WTC11 (cell line): ENCODE measurements at places on chromosomes 2 and 18. TPM values are rescaled to one million over a fixed set of nuclear protein-coding genes. Genes with fewer than 3 reads are reported as not detected.

The PCARE gene
- total RNA-seq = not detected in 3 replicates

The CFAP210 gene
- total RNA-seq = 0.20 to 0.60 TPM (median 0.25 TPM) in 3 replicates

The CACNB4 gene
- 4.7 to 7.2 TPM (median 6.9 TPM) in 3 replicates for total RNA-seq

The PHOSPHO2 gene
- total RNA-seq = 6.1 to 8.1 TPM (median 7.3 TPM) in 3 replicates

The SCG2 gene
- 0.07 to 0.23 TPM (median 0.11 TPM) in 3 replicates for total RNA-seq

The PREB gene
- total RNA-seq = 56.7 to 69.2 TPM (median 56.7 TPM) in 3 replicates

The BUB1 gene
- total RNA-seq = 115 to 118 TPM (median 116 TPM) in 3 replicates

The KLHL41 gene
- total RNA-seq = not detected in 3 replicates

The ASB18 gene
- total RNA-seq = not detected in 3 replicates

The SERPINB13 gene
- not detected in 3 replicates for total RNA-seq

DNA sequence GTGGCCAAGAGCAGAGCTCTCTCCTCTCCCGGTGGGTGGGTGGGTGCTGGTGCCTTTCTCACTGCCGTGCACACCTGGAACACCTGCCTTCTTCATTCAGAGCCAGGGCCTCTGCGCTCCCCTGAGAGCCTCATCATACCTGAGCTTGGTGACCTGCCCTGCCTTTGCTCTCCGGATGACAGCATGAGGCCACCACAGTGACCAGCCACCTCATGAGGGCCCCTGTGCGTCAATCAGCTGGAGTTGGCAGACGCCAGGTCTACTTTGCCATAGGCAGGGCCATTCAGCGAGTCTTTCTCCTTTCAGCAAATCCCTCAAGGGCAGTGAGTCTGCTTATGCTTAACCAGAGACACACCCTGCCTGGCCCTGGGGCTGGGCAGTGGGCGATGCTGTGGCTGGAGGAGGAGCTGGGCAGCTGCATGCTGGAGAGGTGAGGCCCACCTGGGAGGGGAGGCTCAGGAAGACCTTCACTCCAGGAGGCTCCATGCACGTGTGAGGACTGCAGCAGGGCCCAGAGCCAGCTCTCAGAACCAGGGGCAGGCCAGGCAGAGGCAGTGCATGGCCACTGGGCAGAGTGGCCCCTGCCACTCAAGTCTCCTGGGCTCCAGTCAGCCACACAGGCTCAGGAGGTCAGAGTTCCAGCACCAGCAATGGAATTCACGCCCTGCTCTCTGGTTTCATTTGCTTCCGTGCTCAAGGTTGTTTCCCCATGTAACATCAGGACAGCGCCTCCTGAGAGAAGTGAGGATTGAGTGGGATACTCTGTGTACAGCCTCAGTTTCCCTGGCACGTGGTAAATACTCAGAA, 417.5 kb upstream of the MYT1L start:
- no peak for DNase-seq

- no peak for DNase-seq
Measured at GRCh38 chr2:220628252-220628651, 943.9 kb downstream of the EPHA4 start.

DNA sequence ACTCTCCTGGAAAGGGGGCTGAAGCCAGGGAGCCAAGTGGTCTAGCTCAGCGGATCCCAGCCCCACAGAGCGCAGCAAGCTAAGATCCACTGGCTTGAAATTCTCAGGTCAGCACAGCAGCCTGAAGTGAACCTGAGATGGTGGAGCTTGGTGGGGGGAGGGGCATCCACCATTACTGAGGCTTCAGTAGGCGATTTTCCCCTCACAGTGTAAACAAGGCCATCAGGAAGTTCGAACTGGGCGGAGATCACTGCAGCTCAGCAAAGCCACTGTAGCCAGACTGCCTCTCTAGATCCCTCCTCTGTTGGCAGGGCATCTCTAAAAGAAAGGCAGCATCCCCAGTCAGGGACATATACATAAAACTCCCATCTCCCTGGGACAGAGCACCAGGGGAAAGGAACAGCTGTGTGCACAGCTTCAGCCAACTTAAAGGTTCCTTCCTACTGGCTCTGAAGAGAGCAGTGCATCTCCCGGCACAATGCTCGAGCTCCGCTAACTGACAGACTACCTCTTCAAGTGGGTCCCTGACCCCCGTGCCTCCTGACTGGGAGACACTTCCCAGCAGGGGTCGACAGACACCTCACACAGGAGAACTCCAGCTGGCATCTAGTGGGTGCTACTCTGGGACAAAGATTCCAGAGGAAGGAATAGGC, 282.3 kb upstream of the EPC2 start:
- DNase-seq = peak; percentile 33

- DNase-seq = no peak
Measured at GRCh38 chr18:76502551-76502950, 7.5 kb upstream of the ZNF516 start.

DNA sequence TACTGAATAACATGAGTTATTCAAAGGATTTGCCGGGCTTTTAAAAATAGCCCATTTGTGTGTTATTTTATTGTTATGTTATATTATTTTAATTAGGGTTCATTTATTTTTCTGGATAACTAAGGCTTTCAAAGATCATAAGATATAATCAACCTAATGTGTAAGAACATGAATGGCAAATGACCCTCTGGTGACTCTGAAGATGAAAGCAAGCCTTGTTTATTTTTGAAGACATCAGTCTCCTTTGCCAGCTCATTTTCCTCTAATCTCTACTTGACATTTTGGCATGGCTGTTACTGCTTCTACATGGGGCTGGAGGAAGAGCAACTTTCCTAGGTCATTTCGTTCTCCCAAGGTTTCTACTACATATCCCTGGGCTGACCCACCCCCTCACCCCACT, 10.6 kb downstream of the FAP start:
- no peak for DNase-seq

GRCh38 chr2:237529452-237530402, 36.6 kb upstream of the PRLH start:
- DNase-seq = no peak

- DNase-seq = no peak
Measured at GRCh38 chr2:71457923-71458322, 4.6 kb downstream of the DYSF start.

DNA sequence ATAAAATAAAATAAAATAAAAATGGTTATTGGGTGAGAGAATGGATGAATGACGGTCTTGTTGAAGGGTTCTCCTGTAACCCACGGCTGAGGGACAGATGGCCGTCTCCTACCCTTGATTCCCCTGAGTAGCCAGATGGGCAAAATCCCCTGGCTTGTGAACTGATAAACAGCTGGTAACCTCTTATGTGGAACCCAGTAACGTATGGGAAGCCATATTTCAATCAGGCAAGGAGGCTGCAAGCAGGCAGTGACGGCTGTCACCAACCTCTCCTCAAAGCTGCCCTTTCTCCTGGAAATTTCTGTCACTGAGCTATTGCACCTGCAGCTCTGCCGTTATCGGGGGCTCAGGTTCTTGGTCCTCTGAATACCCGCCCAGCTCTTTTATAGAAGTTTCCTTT, 165.3 kb upstream of the SMAD2 start:
- no peak for DNase-seq

- no peak for DNase-seq
Measured at GRCh38 chr2:38898256-38898655, 8.6 kb downstream of the ARHGEF33 start.

GRCh38 chr18:42576124-42576523, 539.4 kb downstream of the RIT2 start:
- no peak for DNase-seq

DNA sequence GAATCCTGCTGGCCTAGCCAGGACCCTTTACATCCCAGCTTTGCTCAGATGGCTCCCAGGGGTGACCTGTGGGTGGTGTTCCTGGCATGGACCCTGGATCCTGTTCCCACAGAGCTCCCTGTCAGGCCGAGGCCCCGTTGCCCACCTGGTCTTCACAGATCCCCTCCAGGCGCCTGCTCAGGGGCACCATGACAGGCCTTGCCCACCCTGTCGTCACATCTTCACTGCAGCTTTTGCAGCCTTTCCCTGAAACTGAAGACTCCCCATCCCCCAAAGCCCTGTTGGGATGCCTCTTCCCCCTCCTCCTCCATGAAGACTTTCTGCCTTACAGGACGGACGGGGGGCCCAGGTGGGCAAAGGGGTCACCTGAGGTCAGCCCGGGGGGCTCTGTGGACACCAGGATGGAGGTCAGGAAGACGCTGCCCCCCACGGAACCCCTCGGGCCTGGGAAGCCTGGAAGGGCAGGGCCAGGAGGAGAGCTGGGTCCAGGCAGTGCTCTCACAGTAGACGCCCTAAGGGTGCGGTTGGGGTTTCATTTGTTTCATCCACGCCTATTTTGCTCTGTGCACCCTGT, 13.0 kb upstream of the KIF1A start:
- no peak for DNase-seq

DNA sequence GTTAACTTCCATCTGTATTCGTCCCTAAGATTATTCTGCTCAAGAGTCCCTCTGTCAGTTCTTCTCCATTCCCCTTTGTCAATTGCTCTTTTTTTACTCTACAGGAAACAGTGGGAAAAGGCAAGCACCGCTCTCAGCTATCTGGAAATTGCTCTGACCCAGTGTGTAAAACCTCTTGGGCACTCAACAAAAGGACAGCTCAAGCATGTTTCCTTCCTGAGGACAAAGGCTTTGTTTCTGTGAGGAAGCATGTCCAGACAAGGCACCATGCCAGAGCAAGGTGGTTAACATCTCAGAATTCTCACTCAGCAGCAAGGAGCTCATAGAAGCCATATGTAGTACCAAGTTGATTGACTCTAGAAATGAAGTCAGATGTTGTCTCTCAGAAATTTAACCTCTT, 735.6 kb downstream of the TSN start:
- no peak for DNase-seq

- no peak for DNase-seq
Measured at GRCh38 chr2:233261819-233262555, 10.5 kb downstream of the ATG16L1 start.

DNA sequence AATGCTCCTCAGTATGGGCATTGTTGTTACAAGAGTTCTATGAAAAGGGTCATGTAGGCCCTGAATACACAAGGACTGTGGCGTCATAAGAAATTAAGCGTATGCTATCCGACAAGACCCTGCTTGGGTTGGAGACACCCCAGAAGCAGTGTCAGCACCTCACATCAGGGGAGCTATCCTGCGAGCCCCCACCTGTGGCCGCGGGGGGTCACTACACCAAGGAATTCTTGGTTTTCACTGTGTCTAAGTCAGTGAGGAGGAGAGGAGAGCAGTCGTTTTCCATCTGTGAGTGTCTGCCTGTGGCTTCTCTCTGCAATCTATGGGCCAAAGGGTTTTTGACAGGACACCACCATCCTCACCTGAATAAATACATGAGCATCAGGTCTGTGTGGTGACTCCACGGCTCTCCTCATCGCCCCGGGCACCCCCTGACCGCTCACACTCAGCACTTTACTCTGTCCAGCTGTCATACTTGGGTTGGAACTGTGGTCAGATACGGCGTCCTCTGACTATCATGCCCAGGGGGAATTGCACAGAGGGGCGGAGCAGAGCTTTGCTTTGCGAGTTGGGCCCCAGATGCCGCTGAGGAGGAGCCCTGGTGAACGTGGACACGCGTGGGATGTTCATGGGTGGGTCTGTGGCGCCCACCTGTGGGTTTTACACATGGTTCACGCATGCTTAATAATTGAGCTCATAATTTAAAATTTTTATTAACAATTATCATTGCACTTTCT, 235.5 kb downstream of the MYT1L start:
- DNase-seq = peak; percentile 33

- no peak for DNase-seq
Measured at GRCh38 chr2:6352247-6352646, 513.5 kb downstream of the CMPK2 start.

DNA sequence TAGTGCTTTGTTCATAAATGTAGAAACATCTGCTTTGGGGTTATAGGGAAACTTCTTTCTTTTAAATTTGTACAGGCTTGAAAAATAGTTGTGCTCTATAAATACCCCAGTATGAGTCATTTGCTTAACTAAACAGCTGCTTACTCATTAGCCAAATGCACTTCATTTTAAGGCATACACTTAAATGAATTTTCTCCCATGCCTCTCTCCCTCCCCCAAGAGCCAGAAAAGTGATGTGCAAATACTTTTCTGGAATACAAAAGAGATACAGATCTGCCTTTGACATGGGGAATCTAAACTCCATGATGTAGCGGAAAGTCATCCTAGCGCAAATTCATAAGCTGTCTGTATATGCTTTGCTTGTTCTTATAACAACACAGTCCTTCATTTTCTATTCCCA, 469.4 kb downstream of the DLGAP1 start:
- DNase-seq = no peak

GRCh38 chr18:8290913-8291312, 318.3 kb upstream of the RAB12 start:
- DNase-seq = no peak

DNA sequence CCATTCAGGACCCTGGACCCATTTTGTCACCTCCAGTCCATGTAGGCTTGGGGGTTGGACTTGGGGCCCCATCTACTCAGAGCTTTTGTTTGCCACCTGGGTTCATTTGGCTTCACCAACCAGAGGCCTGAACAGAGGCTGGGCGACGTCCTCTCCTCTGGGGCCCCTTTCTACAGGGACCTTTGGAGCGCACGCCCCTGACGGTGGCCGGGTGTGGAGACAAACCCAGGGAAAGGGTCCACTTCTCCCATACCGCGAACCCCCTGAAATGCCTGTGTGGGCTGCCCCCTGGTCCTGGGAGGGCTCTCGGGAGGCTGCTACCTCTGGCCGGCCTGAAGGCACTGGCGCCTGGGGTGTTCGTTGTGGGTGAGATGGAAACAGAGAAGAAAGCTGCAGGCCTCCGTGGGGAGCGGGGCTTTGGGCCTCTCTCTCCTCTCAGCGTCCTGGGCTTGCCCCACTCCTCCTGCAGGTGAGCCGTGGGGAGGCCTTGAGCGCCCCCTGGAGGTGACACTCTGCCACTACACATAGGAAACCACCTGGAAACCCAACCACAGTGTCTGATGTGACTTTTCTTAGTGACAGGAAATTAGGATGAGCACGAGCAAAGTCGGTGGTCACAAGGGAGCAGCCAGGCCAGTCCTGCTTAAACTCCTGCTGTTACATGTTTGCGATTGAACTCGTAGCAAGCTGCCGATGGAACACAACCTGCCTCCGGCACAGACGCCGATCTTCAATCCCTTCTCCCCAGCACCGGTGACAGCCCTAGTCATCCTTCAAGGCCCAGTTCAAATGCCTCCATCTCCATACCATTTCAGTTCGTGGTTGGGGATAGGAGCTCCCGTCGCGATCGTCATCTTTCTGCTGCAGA, 12.0 kb upstream of the NTSR2 start:
- peak; percentile 84 for DNase-seq

DNA sequence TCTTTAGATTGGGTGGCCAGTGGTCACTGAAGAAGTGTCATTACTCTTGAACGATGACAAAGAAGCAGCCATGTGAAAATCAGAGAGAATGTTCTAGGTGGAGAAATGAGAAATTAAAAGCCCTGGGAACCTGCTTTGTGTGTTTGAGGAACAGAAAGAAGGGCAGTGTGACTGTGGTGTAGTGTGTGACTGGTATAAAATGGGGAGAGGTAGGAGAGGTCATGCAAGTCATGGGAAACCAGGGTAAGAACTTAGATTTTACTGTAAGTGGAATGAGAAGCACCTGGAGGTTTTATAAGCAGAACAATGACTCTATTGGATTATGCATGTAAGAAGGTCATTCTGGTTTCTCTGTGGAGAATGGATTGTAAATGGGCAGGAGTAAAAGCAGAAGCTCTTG, 12.2 kb downstream of the ICOS start:
- DNase-seq = no peak

- DNase-seq = peak; percentile 66
Measured at GRCh38 chr2:190119257-190119656, 56.7 kb upstream of the MSTN start.

- DNase-seq = no peak
Measured at GRCh38 chr2:69390001-69390400, 3.0 kb upstream of the GFPT1 start.

GRCh38 chr2:223123855-223124610, 72.0 kb downstream of the KCNE4 start:
- DNase-seq = no peak

GRCh38 chr2:231931481-231931915, 5.3 kb upstream of the NPPC start:
- DNase-seq = no peak

GRCh38 chr2:109591206-109591605, 22.6 kb downstream of the SEPTIN10 start:
- DNase-seq = no peak
